ENCODE measurements at places on chromosomes 1 and 21. TPM values are rescaled to one million over a fixed set of nuclear protein-coding genes. Genes with fewer than 3 reads are reported as not detected.

- no peak for DNase-seq
Observed at GRCh38 chr1:226644541-226645176, 94.4 kb downstream of the ITPKB start.

DNA sequence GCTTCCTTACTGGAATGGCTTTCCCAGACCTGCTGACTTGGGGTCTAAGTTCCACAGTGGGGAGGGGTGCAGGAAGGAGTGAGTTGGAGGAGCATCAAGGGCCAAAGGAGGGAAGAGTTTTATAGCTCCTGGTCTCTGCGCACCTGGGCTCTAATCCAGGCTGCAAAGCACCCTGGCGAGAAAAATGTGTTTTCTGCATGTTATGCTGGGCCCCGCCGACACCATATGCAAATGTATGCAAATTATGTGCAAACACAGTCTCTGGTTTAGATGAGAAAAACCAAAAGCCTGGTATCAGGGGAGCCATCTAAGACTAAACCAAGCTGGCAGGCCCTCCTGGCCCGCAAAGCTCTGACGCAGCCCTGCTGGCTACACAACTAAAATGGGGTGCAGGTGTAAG is 95.0 kb downstream of the VWA5B1 start:
- no peak for DNase-seq

DNA sequence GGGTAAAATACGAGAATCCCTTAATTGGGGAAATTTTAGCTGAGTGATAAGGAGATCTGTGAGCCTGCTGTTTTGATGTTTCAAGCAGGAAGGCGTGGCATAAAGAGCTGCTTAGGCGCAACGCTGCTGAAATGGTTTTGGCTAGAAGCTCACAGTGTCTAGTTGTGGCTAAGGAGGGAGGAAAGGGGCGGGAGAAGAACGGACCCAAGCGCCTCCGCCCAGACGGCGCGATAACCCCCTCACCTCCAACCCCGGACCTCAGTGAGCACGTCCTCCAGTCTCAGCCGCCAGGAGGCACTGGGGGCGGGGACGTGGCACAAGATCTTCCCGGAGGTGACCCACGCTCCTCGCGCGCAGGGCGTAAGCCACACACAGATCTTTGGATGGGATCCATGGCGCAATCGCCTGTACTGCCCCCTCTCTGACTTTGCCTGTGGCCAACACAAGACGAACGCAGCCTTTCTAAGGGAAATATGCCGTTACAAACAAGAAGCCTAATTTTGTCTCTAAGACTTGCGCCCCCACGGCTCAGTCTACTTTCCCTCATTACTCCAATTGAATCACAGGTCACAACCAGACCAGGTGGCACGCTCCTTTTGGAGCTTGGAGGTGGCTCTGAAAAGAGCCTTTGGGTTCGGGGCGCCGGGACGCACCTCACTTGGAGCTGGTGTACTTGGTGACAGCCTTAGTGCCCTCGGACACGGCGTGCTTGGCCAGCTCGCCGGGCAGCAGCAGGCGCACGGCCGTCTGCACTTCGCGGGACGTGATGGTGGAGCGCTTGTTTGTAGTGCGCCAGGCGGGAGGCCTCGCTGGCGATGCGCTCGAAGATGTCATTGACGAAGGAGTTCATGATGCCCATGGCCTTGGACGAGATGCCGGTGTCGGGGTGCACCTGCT is 23.4 kb upstream of the RNF187 start:
- DNase-seq, result no peak

GRCh38 chr1:201760516-201760915 is 68.4 kb upstream of the IPO9 start:
- no peak for DNase-seq

- no peak for DNase-seq
Observed at GRCh38 chr1:29527314-29528004, 291.1 kb downstream of the PTPRU start.

DNA sequence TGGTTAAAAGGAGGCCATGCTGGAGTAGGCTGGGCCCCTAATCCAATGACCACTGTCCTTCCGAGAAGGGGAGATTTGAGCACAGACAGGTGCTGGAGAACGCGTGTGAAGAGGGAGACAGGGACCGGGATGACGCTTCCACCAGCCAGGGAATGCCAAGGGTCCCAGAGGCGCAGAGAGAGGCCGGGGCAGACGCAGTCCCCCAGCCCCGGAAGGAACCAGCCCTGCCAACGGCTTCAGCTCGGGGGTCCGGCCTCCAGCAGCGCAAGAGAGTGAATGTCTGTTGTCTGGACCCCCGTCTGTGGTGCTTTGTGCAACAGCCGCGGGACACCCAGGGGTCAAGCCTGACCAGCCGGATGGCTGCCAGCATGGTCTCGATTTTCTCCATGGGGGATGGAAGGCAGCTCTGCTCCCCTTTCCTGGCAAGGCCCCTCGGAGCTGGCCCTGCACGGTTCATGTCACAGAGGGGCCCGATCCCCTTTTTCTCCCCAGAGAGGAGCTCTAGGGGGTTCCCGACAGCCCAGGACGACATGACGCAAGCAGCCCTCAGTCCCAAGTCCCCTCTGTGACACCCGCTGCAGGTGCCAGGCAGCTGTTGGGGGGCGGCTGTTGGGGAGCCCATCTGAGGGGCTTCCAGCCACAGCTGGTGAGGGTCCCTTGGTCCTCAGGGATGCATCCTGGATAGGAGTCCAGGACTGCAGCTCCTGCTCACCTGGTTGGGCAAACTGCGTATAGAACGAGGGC is 73.5 kb downstream of the SIK1 start:
- no peak for DNase-seq

DNA sequence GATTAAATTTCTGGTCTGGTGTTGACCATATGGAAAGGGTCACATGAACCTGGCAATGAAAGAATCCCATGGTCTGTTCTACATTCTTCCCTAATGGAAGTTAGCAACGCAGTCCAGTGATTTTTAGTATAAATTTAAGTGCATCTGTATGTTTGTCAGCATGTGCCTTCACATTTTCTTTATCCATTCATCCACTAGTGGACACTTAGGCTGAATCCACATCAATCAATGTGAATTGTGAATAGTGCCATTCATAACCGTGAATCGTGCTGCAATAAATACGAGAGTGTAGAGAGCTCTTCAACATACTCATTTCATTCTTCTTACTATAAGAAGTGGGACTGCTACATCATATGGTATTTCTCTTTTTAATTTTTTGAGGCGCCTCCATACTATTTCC is 12.7 kb upstream of the IFI16 start:
- DNase-seq, result no peak

GRCh38 chr1:238005116-238005515 is 114.4 kb upstream of the ZP4 start:
- DNase-seq, result no peak

GRCh38 chr1:225937048-225937968 is 3.7 kb downstream of the LEFTY2 start:
- DNase-seq, result no peak

- DNase-seq, result no peak
Observed at GRCh38 chr1:222167896-222168295, 380.0 kb downstream of the HHIPL2 start.

DNA sequence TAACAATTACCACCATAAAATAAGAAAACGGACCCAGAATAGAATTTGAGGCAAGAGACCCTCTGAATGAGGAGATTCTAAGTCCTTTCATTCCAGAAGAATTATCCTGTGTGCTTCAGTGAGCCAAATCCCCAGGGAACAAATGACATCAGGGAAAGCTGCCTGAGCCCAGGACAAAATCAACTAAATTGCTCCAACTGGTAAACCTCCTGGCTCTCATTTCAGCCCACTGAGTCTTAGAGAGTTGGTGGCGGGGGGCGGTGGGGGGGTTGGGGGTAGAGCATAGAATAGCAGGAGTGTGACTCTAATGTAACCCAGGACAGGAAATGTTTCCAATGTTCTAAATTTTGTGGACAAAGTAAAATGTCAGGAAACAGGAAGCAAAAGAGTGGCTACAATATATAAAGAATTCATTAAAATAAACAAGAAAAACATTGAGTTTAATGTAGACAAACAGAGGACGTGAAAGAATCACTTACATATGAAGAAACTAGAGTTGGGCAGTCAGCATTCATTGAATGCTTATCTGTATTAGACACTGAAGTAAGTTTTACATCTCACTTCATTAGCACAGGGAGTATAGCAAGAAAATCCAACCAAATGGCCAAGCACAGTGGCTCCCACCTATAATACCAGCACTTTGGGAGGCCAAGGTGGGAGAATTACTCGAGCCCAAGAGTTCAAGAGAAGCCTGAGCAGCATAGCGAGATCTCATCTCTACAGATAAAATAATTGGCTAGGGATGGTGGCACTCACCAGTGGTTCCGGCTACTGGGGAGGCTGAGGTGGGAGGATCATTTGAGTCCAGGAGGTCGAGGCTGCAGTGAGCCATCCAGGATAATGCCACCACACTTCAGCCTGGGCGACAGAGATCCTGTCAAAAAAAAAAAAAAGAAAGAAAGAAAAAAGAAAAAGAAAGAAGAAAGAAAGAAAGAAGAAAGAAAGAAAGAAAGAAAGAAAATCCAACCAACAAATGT is 75.1 kb downstream of the DHRS3 start:
- no peak for DNase-seq

DNA sequence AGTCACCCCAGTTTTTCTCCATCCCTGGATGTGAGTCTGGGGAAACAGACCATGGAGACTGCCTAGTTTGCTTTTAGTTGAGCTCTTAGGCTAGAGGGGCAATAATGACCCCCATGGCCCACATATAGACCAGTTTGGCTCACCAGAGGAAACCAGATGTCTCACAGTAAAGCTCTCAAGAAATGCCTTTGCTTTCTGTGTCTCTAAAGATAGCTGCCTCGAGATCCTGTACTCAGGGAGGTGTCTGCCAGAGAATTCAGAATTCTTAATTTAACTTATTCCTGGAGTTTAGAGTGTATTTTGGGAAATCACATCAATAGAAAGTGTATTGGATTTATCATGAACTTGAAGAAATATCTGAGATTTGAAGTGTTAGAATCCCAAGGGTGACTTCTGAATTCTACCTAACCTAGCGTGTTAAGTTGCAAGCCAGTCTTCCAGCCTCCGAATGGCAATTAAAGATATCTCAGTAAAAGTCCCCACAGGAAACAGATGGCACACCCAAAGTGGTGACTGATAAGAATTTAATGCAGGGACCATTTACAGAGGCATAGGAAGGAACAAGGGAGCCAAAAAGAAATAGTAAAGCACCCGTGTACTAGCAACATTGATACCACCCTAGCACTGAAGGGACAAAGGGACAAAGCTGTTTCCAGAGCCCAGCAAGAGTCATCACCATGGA is 37.1 kb downstream of the STYXL2 start:
- no peak for DNase-seq

- DNase-seq, result no peak
Observed at GRCh38 chr1:154944401-154945159, 8.1 kb upstream of the PMVK start.

- no peak for DNase-seq
Observed at GRCh38 chr1:12608311-12608957, 9.6 kb downstream of the DHRS3 start.

DNA sequence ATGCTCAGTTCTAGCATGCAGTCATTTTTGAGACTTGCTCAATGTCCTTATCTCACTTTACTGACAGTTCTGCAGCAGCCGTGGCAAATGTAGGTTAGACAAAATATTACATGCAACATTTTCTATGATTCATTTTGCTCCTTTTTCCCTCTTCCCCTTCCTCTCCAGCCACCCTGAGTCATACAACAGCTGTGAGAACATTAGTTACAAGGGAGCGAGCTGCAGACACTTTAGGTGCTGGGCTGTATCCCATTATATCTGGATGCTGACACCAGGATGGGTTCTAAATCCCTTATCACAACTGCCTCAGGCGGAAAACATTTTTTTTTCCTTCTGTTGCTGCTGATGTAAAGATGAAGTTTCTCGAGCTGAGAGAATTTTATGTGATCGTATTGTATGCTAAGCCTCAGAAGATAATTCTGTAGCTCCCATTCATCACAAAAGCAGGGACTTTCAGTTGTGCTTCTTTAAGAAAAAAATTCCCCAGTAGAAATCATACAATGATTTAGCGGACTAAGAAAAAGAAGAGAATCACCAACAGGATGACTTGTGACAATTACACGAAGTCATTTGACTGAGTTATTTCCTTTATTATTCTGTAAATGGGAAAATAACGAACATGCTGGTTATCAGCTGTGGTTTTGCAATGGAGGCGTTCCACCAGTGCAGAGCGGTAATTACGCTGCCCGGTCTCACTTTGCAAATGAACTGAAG is 345.0 kb downstream of the DISC1 start:
- no peak for DNase-seq

DNA sequence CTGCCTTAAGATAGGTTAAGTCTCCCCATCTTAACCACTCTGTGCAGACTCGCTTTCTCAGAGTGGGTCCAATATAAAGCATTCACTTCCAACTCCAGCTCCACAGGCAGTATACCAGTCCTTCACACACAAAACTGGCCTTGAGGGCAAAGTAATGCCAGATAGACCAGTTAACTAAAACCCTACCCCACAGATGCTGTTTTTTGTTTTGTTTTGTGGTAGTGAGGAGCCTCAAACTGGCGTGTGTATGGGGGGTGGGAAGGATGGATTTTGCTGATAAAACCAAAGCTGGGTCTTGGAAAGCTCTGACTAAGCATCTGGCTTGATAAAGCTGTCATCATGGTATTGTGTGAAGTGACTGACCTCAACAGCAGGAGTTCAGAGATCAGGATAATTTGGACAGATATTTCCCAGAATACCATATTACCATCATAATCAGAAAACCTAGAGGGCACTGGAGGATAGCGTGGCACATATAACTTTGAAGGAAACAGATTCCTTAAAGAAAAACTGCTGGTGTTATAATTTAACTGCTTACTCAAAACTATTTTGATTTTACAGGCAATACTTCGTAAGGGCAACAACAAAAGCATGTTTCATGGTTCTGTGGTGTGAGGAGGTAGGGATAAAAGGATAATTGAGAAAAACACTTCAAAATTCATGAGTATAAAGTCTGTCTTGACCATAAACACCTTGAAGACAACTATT is 29.6 kb upstream of the CPLANE2 start:
- no peak for DNase-seq

- no peak for DNase-seq
Observed at GRCh38 chr1:224095339-224095738, 18.6 kb upstream of the FBXO28 start.

DNA sequence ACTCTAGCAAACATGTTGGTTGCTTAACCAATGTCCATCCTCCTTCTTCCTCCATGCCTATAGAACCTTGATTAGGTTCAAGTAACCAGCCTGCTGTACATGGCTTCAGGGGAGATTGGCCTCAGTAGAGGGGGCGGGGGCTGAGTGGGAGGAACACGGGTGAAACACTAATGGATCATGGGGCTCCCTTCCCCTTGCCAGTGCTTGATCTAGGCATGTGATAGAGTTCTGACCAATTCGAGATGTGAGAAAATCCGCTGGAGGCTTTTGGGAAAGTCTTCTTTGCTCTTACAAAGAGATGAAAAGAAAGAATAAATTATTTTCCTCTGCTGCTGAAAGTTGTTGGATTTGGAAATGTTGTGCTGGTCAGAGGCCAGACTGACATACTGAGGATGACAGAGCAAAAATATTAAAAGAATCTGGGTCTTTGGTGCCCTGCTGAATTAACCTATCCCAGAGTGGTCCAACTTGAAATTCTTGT is 5.2 kb upstream of the OTUD7B start:
- DNase-seq, result no peak

The RGS5 gene
- 7.3 TPM for polyA plus RNA-seq

The HPDL gene
- polyA plus RNA-seq, result 3.0 TPM

The SPRR2A gene
- polyA plus RNA-seq, result not detected
